Foreskin fibroblast (primary cell): ENCODE measurements at places on chromosomes 16 and 17.

- DNase-seq: no peak
Observed at GRCh38 chr17:62941358-62941991, 24.6 kb upstream of the TANC2 start.

- DNase-seq: peak; percentile 59
Observed at GRCh38 chr16:24681793-24682192, 47.7 kb upstream of the TNRC6A start.

DNA sequence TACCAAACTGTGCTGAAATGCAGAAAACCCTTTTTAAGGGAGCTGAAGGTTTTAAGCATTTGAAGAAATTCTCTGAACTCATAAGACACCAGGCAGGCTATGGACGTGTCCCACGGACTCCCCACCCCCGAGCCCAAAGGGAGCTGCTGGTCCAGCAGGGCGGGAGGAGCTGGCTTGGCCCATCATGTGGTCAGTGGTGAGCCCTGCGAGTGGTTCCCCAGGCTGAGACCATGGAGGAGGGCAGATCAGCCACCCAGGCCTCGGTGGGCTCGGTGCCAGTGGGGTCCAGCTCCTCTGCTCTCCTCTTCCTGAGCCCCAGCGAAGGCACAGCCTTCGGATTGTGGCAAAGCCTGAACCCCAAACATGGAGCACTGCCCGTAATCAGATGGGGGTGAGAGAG, 27.0 kb downstream of the LGALS3BP start:
- DNase-seq: no peak

GRCh38 chr17:72681844-72682243, 410.6 kb downstream of the SLC39A11 start:
- DNase-seq: no peak

DNA sequence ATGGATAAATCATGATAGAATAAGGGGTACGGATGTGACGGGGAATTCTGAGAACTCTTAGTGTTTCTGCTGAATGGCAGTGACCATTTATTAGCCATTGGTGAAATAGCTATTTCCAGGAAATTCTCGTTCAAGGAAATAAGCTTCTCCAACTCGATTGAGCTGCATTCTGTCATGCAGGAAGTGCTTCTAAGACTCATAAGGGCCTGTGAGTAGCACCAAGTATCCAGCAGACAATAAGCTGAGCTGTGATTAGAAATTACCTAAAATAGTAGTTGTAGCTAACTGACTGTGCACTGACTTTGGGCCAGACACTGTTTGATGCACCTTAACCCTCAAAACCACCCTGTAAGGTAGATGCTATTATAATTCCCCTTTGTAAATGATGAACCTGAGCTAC, 107.8 kb upstream of the IRX5 start:
- DNase-seq: no peak

- DNase-seq: no peak
Observed at GRCh38 chr17:58279736-58280479, 827 bp downstream of the MPO start.

GRCh38 chr16:86375364-86375763, 135.0 kb upstream of the FOXF1 start:
- peak; percentile 81 for DNase-seq

DNA sequence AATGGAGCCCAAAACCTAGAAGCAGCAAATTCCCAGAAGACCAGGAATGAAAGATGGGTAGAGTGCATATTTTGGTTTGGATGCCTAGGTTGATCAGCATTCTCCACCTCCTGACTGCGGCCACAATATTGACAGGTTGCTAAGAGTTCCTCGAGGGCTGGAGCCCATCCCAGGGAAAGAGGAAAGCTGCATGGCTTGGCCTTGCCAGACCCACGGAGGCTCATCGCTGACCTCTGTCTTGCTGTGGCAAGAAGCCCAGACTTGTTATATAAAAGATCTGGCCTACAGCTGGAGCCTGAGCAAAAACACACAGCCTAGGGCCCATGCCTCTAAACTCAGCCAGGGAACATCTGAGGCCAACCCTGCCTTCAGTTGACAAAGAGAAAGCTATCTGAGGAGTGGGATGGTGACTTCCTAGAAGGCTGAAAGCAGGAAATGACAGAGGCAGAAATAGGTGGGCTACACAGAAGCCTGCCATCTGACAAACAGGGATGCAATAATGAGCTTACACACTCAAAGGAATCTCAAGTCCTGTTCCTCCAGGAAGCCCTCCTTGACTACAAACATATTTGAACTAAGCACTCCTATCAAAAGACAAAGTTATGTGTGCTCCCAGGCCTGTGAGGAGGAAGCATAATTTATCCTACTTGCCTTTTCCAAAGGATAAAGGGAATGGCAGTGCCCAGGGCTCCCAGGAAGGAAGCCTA, 22.5 kb upstream of the SLC35B1 start:
- peak; percentile 64 for DNase-seq

GRCh38 chr17:65085397-65085796, 28.9 kb upstream of the GNA13 start:
- no peak for DNase-seq
